ENCODE measurements at places on chromosomes 2 and 18. TPM values are rescaled to one million over a fixed set of nuclear protein-coding genes. Genes with fewer than 3 reads are reported as not detected.

Gene LONRF2
- 0.68 TPM for total RNA-seq

GRCh38 chr2:8680822-8681760 lies 765 bp upstream of the ID2 start:
- peak; percentile 73 for DNase-seq

Gene SAG
- not detected for total RNA-seq

DNA sequence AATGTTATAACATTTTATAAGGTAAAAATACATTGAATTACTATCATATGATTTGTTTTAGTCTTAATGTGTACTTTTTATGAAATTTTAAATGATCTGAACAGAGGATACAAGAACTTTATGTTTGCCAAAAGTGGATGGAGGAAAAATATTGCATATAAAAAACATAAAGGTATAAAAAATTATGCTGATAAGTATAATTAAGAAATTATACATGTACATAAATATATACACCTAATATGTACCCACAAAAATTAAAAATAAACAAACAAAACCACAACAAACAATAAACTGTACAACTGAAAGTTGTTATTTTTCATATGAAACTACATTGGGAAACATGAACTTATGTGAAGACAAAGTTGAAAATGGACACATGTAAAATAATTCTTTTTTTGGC lies 38.2 kb upstream of the CALCRL start:
- no peak for DNase-seq

Gene CFAP210
- total RNA-seq, result not detected

DNA sequence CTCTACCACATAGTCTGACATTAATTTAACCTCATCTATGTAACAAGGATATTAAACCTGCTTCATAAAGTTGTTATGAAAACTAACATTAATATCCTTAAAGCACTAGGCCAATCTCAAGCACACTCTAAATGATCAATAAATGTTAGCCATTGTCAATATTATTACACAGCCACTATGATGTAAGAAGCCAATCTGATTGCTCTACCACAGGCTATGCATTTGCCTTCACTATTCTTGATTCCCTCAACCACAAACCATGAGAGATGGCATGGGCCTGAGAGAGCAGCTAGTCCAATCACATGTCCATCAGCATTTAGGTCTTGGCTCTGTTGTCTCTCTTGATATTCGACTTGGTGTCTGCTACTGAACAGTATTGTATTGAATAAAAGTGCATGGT lies 4.2 kb downstream of the SLC25A12 start:
- no peak for DNase-seq

Gene DSC2
- 4.6 TPM for total RNA-seq

- no peak for DNase-seq
Observed at GRCh38 chr2:1219901-1220573, 193.2 kb upstream of the TPO start.

Gene GREB1L
- 4.3 TPM for total RNA-seq

GRCh38 chr2:183542606-183543005 lies 418.4 kb downstream of the NUP35 start:
- no peak for DNase-seq

DNA sequence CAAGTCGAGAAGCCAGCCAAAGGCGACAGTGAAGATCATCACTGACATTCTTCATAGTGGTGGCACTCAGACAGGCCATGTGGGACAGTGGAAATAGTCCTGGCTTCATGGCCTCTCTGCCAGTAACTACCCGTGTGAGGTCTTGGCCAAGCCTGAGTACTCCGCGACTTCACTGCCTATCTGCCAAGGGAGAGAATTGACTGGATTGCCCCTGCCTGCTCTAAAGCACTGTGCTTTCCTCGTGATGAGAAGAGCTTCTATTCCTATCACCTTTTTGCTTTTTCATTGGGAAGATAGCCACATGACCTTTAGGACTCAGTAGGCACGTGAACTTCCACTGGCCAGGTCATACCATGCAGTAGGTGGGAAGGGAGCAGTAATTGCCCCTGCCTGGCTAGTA lies 239.3 kb downstream of the HAUS1 start:
- DNase-seq, result peak; percentile 79

Gene TRIP12
- 79.9 TPM for total RNA-seq

DNA sequence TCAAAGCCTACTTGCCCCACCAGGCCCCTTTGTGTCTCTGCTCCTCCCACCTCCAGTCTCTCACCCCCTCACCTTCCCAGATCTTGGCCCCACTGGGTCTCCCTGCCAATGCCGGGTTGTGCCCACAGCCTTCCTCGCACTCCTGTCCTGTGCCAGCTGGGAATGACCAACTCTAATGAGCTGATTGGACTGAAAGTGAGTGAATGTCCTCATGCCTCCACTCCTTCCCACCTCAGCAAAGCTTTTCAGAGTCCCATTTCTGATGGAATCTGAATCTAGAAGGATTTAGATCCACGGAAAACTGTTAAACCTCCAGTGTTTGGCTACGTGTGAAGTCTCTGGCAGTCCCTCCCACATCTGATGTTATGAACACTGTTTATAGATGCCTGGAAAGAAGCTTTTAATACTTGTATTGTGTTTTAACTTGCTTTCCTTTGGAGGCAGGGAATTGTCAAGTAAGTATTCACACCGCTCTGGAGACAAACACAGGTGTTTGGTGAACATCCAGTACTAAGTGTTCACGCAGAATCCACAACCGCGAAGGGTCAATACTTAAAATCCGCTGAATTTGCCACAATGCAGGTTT lies 103.9 kb downstream of the RTN4 start:
- DNase-seq, result no peak

GRCh38 chr18:25425024-25425423 lies 73.1 kb upstream of the ZNF521 start:
- no peak for DNase-seq

GRCh38 chr2:78992451-78992806 lies 33.1 kb upstream of the REG3G start:
- DNase-seq, result no peak

DNA sequence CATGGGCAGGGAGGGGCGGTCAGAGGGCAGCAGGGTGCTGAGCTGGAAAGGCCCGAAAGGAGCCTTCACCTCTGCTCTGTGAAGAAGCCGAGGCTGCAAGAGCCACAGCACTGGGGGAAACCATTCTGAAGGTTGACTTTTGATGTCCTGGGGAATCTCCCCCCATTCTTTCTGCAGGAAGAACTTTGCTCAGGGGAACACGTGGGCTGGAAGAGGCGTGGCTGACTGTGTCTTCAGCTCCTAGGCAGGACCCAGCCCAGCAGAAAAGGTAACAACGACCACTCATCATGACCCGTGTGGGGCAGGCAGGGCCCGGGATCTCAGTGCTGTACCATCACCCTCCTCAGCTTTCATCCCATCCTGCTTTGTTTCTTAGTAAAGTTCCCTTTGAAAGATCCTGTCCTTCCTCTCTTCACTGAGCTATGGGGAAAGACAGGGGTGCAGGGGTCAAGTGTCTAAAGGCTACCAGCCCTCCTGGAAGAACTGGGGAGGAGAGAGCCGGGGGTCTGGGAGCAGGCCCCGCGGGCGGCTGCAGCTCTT lies 312.7 kb downstream of the CELF4 start:
- DNase-seq, result no peak

- no peak for DNase-seq
Observed at GRCh38 chr2:46825939-46826568, 89.6 kb downstream of the MCFD2 start.

DNA sequence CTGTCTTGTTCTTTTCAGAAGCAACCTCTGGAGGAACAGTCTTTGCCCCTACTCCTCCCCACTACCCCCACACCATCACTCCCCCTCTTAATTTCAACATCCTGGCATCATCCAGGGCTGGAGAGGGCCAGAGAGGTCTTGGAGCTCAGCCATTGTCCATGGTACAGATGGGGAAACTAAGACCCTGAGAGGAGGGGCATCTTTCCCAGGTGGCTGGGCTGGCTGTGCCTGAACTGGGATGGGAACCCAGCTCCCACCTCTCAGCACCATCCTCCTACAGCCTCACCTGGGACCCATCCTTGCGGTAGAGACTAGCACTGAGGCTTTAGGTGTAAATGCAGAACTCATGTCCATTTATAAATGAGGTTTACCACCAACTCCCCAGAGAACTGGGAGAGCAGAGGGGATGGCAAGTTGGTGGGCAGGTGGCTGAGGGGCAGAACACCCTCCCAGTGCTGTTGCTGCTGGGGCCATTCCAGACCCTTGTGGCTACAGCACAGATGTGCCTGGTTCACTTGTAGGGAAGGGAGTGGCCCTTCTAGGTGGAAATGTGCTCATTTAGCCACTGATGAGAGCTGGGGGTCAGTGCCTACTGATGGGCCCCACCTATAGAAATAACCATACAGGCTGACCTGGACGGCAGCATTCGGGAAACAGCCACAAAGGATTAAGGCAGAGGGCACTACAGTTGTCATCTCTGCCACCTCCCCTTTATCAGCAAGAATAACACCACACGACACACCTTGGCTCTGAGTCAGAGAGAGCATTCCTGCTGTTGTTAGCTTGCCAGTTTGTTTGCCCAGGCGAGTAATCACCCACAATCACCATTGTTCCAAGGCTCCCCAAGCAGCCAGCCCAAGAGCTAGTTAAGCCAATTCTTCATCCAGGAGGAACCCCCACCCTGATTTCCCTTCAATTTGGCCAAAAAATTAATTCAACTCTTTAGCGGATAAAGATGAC lies 2.1 kb downstream of the MLPH start:
- DNase-seq, result peak; percentile 61

GRCh38 chr2:97693476-97693875 lies 19.9 kb upstream of the ZAP70 start:
- DNase-seq, result peak; percentile 6

DNA sequence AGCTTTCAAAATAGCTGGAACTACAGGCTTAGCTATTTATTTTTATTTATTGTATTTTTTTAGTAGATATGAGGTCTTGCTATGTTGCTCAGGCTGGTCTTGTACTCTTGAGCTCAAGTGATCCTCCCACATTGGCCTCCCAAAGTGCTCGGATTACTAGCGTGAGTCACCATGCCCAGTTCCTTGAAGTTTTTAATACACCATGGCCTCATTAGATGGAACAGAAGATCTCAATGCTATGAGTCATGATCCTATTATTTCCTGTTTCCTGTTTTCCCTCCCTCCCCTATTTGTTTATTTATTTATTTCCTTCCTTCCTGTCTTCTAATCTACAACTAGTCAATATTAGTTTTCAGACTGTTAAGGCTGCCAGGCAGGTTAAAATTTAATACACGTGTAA lies 309.0 kb downstream of the CMPK2 start:
- no peak for DNase-seq

GRCh38 chr18:52995875-52996274 lies 655.9 kb downstream of the DCC start:
- no peak for DNase-seq

DNA sequence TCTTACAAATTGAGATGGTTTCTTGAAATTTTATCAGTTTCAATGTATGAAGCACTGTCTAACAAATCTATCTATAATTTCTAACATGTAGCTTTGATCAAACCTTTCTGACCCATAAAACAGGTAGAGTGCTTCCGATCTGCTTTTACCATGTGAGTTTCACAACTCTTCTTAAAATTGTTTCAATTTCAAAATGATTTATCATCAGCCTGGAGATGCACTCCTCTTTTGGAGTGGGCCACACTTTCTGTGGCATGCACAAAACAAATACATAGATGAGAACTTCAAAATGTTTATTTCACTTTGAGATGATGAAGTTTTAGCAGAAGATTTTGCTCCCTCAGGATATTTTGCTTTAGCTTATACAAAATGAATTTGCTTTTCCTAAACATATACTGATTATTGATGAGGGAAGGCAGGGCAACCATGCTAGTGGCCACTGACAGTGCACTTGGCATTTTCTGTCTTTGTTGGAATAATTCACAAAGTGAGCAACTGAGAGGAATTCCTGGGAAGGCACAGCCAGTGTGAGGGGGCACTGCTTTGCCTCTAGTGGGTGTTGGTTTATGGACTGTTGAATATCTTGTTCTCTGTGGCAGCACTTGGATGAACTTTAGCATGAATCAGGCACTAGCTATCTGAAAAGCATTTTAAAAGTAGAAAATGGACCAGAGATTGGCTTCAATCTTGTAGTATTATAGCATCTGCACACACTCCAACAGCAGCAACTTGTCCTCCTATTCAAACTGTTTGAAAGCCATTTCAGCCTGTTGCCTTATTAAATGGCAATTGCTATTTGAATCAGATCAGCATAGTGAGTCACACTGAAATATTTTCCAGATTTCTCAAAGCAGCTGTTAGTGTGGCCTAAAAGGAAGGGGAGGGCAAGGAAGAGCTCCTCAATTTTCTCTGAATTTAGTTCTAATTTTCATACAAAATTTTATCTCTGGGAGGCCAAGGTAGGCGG lies 193.2 kb downstream of the CCDC85A start:
- DNase-seq, result no peak

GRCh38 chr2:224151161-224151560 lies 112.1 kb upstream of the SERPINE2 start:
- DNase-seq, result no peak

Gene FBLN7
- 5.1 TPM for total RNA-seq

DNA sequence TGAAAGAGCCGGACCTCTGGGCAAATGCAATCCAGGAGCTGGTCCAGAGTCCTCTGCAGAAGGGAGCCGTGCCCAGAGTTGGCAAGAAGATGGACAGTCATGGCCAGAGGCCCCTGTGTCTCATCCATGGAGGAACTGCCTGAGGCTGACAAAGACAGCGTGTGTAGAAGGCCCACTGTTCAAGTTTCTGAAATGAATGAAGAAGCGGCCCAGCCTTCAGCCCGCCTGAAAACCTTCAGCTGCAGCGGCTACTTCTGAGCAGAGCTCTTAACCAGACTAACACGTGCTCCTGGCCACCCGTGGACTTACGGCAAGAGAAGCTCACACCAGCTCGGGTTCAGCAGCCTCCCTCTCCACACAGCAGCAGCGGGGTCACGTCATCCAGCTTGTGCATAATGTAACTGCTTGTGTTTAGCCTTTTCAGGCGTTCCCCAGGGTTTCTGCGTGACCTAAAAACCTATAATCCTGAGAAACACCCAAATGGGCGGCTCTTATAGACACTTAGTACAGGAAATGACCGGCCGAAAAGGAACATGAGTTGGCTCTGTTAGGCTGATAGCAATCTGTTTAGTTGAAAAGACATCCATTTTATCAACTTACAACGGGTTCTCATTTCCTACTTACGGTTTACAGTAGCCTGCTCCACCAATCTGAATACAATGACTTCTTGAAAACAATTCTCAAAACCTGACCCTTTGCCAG lies at the start of gene FAM124B:
TSS of gene FAM124B (minus strand) at position 467 of the 702 bp plus-strand sequence. CDS start at position 128, 339 bp downstream.
- peak; percentile 86 for DNase-seq

Gene MAPK4
- 0.25 TPM for total RNA-seq
